ENCODE measurements at places on chromosomes 7 and 10. TPM values are rescaled to one million over a fixed set of nuclear protein-coding genes. Genes with fewer than 3 reads are reported as not detected.

Gene DDC
- 74.9 TPM for total RNA-seq

Gene OR2A5
- total RNA-seq = not detected

Gene SNX10
- total RNA-seq = 14.0 TPM

Gene CABCOCO1
- total RNA-seq = not detected

Gene EVX1
- total RNA-seq = not detected

Gene FAS
- total RNA-seq = 2.2 TPM

Gene OR2A42
- total RNA-seq = not detected

Gene TLX1
- 0.33 TPM for total RNA-seq

Gene RP9
- 3.6 TPM for total RNA-seq

Gene OR2A1
- total RNA-seq = not detected

Gene SPRN
- not detected for total RNA-seq

Gene HNRNPA2B1
- 128 TPM for total RNA-seq

Gene SPDYE9
- total RNA-seq = not detected

Gene SFTPA1
- total RNA-seq = not detected

Gene INMT
- 130 TPM for total RNA-seq

Gene COL28A1
- 0.05 TPM for total RNA-seq

Gene PHKG1
- 0.19 TPM for total RNA-seq

Gene CXCL12
- 32.4 TPM for total RNA-seq

Gene TMEM26
- total RNA-seq = 1.7 TPM

Gene TCAF2
- total RNA-seq = 2.3 TPM

Gene PPP1R3C
- 34.6 TPM for total RNA-seq

Gene KCNMA1
- total RNA-seq = 2.5 TPM

Gene MXI1
- total RNA-seq = 52.0 TPM

Gene HTR5A
- not detected for total RNA-seq

Gene MYO1G
- 3.9 TPM for total RNA-seq

Gene TUBAL3
- 0.75 TPM for total RNA-seq

Gene LIPN
- 0.25 TPM for total RNA-seq

Gene ITGA8
- total RNA-seq = 0.75 TPM

Gene NPY4R
- not detected for total RNA-seq

Gene MICALL2
- total RNA-seq = 16.3 TPM

Gene PIK3CG
- 4.1 TPM for total RNA-seq

Gene HOXA1
- total RNA-seq = 0.28 TPM

Gene GFRA1
- 53.6 TPM for total RNA-seq
